ENCODE measurements at places on chromosomes 7 and 10.

DNA sequence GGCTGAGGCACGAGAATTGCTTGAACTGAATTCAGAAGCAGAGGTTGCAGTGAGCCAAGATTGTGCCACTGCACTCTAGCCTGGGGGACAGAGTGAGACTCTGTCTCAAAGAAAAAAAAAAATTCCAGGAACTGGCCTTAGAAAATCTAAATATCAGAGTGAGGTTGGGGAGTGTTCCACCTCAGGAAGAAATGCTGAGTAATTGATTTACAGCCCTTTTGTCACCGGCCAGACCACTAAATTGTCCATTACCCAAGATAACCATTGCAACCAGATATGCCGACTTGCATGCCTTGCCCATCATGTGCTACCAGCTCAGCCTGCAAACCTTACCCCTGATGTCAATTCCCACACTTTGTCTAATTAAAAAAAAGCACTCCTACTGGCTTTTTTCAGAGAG is 42.4 kb downstream of the CRCP start:
- DNase-seq: no peak

DNA sequence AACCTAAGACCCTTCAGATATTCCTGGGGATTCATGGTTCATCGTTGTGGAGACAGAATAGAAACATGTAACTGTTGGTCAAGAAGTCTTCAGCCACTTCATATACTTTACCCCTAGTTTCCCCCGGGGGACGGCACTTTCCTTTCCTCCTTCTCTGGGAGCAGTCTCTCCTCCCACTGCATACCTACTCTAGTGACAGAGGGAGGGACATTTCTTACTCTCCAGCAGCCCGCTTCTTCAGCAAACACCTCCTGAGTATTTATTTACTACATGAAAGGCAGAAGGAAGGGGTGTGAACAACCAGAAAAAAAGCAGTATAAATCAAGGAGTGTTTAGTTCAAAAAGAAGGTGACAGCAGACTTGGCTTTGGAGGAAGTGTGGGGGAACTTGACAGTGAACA is 69.0 kb downstream of the LHFPL3 start:
- no peak for DNase-seq

GRCh38 chr7:141302617-141303016 is 228.8 kb downstream of the TMEM178B start:
- DNase-seq: no peak

DNA sequence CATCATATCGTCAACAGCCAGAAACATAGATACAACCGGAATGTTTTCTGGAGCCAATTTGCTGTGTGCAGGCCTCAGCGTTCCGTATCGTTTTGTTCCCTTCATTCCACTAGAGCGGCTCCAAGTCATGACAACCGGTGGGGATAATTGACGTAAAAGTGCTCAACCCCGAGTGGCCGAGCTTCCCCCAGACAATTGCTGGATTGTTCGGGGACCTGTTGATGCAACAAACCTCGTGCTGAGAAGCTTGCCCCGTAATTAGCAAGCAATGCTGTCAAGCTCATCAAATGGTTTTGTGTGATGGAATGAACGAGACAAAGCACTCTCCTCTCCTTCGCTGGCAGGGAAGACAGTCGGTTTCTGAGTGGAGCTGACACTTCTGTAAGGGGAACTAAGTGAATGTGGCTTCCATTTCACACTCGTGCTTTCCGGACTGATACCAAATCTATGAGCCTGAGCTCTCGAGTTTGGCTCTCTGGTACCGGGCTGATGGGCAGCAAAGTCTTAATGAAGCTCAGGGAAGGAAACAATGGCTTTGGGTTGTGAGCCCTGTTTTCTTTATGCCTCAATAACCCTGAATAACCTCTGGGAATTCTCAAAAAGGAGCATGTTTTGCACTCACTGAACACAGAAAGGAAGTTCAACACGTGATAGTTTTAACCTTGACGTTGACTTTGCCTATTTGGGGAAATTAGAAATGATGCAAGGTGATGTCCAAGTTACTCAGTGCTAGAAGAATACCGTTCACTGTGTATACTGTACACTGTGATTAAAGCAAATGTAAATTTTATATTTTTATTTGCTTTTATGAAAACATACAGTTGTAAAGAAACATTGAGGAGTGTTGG is 220.5 kb downstream of the BAMBI start:
- no peak for DNase-seq

DNA sequence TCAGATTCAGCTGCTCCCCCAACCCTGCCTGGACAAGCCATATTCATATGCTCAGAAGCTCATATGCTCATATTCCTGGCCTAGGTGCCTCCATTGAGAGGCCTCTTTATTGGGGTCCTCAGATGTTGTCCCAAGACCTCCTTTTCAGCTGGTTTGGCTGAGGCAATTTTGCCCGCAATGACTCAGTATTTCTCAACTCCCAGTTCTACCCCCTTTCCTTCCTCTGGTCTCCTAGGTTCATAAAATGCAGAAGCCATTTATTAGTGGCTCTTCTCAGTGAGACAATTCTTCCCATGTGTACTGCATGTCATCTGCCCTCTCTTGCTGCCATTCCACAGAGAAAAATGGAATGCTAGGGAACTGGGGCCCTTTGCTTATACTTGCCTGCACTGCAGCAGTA is 110.7 kb downstream of the INHBA start:
- no peak for DNase-seq

- DNase-seq: no peak
Observed at GRCh38 chr10:104054430-104054829, 31.2 kb downstream of the COL17A1 start.

DNA sequence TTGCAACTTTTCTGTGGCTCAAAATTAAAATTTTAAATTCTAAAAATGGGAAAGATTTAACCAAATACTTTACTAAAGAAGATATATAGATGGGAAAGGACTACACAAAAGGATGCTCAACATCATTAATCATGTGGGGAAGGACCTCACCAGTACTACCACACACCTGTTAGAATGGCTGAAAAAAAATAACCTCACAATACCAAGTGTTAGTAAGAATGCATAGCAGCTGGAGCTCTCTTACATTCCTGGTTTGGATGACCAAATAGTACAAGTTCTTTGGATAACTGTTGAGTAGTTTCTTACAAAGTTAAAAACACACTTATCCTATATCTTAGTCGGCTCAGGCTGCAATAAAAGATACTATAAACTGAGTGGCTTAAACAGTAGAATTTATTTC is 33.9 kb downstream of the LIPJ start:
- DNase-seq: no peak

DNA sequence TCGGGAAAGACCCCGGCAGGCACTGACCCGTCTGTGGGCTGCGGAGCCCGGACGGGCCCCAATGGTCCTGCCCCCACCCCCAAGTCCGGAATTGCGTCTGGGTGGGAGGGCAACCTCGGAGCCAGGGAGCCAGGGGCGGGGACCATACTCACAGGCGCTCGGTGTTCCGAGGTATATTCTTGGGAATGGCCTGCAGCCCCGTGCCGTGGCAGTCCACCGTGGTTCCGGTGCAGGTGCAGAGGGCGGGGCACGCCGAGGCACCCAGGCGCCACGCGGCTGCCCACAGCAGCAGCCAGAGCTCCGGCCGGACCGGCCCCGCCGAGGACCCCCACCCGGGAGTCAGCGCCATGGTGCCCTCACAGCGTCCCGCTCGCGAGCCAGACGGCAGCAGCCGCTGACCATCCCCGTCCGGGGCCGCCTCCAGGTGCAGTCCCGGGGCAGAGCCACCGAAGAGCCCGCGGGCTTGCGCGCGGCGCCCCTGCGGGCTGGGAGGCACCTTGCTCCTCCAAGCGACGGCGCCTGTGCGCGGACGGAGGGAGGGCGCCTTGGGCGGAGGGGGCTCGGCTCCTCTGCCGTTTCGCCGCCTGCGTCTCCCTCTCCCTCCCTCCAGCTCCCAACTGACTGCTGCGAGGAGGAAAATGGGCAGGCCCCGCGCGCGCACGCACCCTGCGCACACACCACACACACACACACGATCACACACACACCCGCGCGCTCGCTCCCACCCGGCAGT is at the start of gene SLIT1:
TSS of gene SLIT1 (minus strand) at position 634 of the 733 bp plus-strand sequence. CDS start at position 349, 285 bp downstream.
- no peak for DNase-seq

DNA sequence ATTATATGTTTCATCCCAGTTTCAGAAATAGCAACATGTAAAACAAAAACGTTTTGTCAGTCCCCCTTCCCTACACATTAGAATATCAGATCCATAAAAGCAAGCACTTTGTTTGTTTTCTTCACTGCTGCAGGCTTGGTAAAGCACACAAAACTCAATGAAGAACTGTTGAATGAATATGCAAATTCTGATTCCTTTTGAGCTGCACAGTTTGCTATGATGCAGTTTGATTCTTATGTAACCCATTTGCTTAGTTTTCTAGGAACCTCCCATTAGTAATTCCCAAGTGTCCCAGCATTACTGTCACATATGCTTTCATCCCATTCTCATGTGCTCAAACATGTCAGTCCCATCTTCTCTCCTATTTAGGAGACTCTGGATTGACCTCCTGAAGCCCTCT is 26.1 kb upstream of the CHCHD3 start:
- no peak for DNase-seq

- no peak for DNase-seq
Observed at GRCh38 chr10:104317269-104317710, 21.0 kb downstream of the ITPRIP start.

DNA sequence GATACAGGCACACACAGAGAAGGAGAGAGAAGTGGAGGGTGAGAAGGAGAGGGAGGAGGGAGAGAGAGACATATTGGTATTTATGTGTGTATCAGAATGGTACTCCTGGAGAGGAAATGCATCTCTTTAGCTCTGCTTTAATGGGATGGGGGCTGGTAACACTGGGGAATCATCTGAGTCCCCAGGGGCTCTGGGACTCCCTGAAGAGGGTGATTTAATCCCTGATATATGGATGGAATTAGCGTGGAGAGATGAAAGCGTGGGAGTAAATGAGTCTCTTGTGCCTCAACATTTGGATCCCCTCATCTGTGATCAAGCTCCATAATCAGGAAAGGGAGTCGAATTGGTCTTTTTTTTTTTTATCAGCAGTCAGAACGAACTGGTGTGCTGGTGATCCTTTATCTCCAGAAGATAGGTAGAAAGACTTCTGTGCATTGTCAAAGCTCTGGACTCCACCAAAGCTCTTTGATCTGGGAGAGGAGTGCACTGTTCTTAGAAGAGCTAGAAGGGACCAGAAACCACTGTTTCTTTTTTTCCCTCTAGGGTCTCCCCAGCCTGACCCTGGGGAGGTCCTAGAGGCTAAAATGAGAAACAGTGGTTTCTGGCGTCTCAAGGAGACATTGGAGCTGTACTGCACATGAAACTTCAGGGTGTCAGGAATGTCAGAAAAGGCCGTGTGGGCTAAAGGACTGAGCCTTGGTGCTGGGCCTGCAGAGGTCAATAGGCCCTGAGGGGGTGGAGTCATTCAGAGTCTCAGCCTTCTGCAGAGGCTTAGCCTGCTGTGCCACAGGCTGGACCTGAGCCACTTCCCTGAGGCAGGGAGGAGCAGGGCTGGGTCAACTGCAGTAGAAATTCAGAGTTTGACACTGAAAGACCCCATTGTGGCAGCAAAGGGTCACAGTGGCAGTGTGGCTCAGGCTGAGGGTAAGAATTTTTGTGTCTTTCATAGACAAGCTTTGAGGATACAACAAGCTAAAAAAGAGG is 234.4 kb upstream of the SLC26A5 start:
- no peak for DNase-seq

DNA sequence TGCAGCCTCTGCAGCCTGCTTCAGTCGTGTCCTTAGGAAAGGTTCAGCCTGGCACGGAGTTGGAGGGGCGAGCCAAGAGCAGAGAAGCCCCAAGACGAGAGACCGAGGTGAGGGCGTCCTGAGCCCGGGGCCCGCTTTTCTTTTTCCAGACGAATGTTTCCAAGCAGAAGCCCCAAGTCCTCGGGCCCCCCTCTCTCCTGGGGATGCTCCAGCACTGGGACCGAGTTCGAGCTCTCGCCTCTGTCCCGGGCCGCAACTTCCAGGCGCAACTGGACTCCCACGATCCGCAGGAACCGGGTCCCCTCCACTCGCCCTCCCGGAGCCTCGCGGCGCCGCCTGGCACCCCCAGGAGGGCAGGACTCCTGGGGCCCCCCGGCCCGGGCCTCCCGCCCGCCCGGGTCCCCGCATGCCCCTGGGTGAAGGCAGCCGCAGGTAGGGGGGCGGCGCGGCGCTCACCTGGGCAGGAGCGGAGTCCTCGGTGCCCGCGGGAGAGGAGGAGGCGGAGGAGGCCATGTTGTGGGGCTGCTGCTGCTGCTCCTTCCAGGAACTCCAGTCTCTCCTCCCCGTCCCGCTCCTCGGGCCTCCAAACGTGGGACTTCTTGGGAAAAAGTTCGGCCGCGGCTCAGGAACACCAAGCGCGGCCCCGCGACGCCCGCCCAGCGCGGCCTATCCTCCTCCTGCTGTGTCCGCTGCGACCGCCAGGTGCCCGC is 45.3 kb upstream of the CDK1 start:
- peak; percentile 43 for DNase-seq

DNA sequence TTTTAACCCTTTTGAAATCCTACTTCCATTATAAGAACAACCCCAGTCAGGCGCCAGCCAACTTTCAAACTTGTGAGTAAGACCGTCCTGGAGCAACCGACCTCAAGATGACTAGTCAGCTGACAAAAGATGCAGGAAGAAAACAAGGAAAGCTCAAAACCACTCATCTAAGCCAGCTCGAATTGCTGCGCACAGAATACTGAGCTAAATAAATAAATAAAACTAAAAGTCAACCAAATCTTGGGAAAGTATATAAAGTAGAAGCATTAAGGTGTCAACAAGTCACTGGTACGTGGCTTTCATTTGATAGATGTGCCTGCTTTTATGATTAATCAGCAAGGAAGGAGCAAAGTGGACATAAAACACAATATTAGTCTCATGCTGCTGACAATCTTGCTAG is 1269.8 kb downstream of the XPNPEP1 start:
- no peak for DNase-seq

All from stimulated activated CD4-positive, alpha-beta T cell treated with anti-CD3 and anti-CD28 coated beads, Interleukin-2, amount 100 ng/mL, for 48 hours (primary cell).